Activated CD4-positive, CD25-positive, alpha-beta regulatory T cell treated with anti-CD3 and anti-CD28 coated beads, Interleukin-2, amount 50 U/mL, for 24 hours (primary cell): ENCODE measurements at places on chromosomes 4 and X.

DNA sequence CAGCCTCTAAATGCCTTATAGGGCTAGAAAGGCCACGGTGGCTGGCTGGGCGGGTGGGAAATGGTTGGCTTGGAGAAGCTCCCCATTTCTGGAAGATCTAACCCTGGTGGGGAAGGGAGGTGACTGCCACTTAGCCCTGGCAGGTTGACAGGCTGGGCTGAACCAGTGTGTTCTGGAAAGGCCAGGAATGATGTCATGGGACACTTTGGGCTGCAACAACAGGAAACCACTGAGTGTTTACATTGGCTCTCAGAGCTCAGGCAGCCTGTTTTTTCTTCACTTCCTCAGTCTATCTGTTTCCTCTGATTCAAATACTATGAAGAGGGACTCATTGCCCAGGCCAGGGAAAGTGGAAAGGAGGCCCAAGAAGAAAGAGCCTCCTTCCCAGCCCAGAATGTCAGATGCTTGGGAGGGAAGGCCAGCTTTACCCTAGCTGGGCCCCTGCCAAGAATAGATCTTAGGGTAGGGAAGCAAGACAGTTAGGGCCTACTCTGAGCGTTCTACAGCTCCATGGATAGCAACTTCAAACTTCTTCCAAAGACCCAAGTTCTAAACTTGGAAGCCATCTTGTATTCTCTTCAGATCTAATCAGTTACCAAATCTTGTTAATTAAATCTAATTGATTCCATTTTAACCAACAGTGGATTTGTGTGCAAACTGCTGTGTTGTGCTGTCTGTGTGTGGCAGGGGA is 65.8 kb upstream of the MSN start:
- ATAC-seq, result no peak

- ATAC-seq, result no peak
Measured at GRCh38 chr4:123856689-123857545, 460.3 kb downstream of the SPRY1 start.

GRCh38 chrX:80285131-80285773 is 135.0 kb upstream of the TENT5D start:
- ATAC-seq, result no peak

GRCh38 chr4:166091912-166092510 is 219.0 kb downstream of the TLL1 start:
- no peak for ATAC-seq

GRCh38 chr4:2721586-2721985 is 34.5 kb downstream of the TNIP2 start:
- ATAC-seq, result no peak

GRCh38 chr4:45939056-45939455 is 184.8 kb downstream of the GABRG1 start:
- ATAC-seq, result no peak
